Peyer's patch (tissue), 4 donors: ENCODE measurements at places on chromosomes 13 and 19.
A peak's percentile ranks its signal among the peaks of the same experiment; 100 is the strongest.

GRCh38 chr19:34274827-34275625 is 20.7 kb downstream of the GARRE1 start:
- no peak for DNase-seq

DNA sequence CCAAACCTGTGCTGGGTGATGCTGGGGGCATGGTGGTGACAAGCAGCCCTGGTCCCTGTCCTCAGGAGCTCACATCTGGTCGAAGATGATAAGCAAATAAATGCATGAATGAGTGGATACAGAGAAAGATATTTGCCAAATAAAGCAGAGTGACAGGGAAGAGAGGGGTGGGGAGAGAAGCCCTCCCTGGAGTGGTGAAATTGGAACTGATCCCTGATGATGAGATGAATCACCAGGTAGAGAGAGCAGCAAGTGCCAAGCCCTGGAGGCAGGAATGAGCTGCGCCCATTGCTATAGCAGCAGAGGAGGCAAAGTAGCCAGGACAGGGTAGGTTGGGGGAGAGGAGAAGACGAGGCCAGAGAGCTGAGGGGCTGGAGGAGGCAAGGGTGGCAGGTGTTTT is 13.7 kb downstream of the FXYD5 start:
- DNase-seq, result no peak

- no peak for DNase-seq
Observed at GRCh38 chr19:37920591-37921450, 13.8 kb downstream of the SIPA1L3 start.

- no peak for DNase-seq
Observed at GRCh38 chr19:34475026-34475974, 6.3 kb upstream of the WTIP start.

DNA sequence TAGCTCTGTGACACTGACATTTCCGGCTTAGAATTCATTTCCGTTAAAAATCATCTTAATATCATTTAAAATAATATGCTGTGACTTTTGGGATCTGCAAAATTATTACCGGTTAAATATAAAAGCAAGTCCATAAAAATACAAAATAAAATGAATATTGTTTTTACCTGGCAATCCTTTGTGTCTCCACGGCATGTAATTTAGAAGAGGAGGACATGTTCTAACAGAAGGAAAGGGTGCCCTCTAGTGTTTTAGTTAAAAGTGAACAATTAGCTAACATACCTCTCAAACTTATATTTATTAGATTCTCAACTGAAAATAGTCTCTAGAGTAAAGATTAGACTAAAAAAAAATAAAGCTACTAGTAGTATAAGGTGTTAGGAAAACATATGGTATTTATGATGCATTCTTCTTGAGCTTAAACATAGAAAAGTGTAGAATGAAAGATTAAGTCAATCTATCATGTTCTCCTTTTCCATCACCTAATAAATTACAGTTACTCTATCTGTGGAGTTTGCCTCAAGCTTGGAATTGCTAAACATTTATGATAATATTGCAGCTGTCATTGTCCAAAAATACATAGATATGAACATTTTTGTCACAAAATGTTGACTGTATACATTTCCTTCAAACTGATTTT is 676.7 kb upstream of the SPRY2 start:
- DNase-seq, result no peak

GRCh38 chr13:110326263-110326904 is 19.3 kb downstream of the COL4A2 start:
- no peak for DNase-seq

DNA sequence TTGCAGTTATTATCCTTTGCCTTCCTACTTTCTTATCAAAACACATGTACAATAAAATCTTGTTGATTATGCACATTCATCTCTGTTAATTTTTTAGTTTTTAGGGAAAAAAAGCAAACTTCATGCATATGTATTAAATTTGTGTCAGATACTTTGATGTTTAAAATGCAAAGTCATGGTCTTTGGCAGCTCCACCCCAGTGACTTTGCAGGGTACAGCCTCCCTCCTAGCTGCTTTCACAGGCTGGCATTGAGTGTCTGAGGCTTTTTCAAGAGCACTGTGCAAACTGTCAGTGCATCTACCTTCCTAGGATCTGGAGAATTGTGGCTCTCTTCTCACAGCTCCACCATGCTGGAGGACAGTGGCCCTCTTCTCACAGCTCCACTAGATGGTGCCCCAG is 1988.1 kb upstream of the PCDH20 start:
- DNase-seq, result no peak

GRCh38 chr19:13538601-13539253 is 32.4 kb upstream of the CACNA1A start:
- DNase-seq, result no peak

GRCh38 chr13:29369060-29369743 is 226.3 kb downstream of the SLC7A1 start:
- DNase-seq, result no peak

- DNase-seq, result no peak
Observed at GRCh38 chr13:91406619-91407018, 8.2 kb downstream of the GPC5 start.

- DNase-seq, result no peak
Observed at GRCh38 chr19:57047743-57048142, 72.0 kb upstream of the USP29 start.

GRCh38 chr13:113736258-113736731 is 22.7 kb upstream of the TMEM255B start:
- DNase-seq, result no peak

- no peak for DNase-seq
Observed at GRCh38 chr19:45294291-45295029, 28.2 kb downstream of the CKM start.

DNA sequence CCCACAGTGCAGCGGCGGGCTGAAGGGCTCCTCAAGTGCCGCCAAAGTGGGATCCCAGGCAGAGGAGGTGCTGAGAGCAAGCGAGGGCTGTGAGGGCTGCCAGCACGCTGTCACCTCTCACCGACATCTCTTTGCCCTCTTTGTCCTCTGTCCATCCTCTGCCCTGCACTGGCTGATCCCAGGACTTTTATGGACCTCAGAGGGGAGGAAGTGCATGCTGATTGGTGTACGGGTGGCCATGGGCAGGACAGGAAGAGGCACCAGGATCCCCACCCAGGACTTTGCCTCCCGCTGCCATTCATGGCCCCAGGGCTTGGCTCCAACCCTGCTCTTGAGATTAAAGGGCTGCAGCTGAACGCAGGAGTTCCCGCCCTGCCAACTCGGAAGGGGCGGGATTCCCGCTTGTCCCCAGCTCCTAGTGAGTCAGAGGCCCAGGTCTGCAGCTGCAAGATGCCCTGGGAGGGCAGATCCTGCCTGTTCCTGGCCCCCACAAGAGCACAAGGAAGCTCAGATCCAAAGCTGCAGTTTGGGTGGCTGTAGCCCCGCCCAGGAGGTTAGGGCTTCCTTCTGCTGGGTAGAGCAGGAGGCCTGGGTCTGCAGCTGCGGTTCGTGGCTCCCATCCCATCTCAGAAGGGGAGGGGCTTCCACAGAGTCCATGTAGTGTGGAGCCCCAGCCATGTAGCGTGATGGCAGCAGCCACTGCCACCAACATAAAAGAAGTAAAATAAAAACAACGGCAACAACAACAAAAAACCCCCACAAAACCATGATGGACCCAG is 1716.7 kb downstream of the SLITRK1 start:
- DNase-seq, result no peak

- DNase-seq, result peak; percentile 86
Observed at GRCh38 chr19:10501971-10502523, 1.1 kb downstream of the KEAP1 start.

GRCh38 chr19:48806518-48806817 is 4.4 kb downstream of the BCAT2 start:
- DNase-seq, result no peak

DNA sequence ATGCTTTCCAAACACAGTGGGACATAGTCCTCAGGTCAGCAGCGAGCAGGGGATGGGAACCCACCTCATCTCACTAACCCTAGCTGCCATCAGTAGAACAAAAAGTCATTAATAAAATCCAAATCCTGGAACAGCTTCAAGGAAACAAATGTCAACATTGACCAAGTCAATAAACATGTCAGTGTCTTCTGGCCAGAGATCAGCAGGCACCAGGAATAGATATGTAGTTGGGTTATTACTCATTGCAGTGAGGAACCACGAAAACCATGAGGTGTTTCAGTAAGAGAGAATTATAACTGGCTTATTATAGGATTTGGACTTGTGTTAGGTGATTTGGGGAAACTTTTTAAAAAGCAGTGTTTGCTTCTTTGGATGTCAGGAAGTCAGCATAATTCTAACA is 17.1 kb upstream of the CD33 start:
- no peak for DNase-seq

GRCh38 chr19:1266916-1267476 is 2.1 kb upstream of the CIRBP start:
- peak; percentile 89 for DNase-seq

DNA sequence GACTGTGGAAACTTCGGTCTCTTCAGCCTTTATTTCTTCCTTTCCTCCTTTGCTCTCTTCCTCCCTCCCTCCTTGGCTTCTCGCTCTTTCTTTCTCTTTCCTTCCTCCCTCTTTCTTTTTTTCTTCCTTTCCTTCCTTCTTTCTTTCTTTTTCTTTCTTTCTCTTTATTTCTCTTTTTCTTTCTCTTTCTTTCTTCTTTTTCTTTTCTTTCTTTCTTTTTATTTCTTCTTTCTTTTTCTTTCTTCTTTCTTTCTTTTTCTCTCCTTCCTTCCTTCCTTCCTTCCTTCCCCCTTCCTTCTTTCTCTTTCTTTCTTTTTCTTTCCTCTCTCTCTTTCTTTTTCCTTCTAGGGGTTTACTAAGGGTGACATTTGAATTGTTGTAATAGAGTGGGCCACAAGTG is 290.2 kb upstream of the MAB21L1 start:
- no peak for DNase-seq

DNA sequence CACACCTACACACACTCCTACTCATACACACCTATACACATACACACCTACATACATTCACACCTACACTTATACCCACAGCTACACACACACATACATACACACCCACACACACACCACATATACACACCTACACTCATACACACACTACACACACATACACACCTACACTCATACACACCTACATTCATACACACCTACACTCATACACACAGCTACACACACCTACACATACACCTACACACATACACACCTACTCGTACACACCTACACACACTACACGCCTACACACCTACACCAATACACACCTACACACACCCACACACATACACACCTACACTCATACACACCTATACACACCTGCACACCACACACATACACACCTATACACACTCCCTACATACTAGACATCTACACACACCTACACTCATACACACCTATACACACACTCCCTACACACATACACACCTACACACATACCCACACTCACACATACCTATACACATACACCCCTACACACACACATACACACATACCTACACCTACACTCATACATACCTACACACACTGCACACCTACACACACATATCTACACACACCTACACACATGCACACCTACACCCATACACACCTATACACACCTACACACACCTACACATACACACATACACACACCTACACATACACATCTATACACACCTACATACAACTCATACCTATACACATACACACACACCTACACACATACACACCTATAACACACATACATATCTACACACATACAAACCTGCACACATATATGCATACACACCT is 285.2 kb upstream of the MAB21L1 start:
- DNase-seq, result no peak

GRCh38 chr13:28496188-28496564 is 1.2 kb upstream of the FLT1 start:
- no peak for DNase-seq

DNA sequence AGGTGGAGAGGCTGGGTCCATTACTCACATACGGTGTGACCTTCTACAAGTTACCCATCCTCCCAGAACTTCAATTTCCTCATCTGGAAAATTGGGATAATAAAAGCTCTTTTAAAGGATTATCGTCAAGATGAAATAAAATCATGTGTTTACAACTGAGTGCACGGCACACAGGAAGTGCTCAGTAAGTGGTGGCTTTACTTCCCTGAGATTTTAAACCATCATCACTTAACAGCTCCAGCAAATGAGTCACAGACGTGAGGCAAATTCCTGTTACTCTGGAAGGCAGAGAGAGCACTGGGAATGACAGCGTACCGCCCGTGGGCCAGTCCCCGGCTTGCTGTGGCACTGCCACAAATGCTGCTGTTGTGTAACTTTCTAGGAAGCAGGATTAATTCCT is 64.1 kb downstream of the MRPL57 start:
- DNase-seq, result no peak

DNA sequence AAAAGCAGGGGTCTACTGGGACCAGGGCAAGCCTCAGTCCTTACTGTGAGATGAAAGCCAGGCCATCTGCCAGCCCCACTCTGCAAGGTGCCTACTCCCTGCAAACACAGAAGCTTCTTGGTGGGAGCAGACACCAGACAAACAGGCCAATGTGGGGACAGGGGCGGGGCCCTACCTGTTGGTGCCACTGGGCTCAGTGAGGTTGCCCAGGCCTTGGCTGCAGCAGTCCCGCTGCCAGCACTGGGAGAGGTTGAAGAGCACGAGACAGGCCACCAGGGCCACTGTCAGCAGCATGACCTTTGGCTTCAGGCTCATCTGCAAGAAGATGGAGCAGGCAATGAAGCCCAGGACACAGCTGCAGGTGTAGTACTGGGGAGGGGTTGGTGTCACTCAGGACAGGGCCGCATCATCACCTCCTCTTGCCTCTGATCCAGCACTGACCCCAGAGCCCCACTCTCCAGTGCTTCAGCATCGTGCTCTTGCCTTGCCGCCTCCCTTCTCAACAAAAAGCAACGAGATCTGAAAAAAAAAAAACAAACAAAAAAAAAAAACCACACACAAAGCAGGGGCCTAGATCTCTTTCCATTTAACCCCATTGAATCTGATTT is 72.6 kb downstream of the NBEA start:
- no peak for DNase-seq

DNA sequence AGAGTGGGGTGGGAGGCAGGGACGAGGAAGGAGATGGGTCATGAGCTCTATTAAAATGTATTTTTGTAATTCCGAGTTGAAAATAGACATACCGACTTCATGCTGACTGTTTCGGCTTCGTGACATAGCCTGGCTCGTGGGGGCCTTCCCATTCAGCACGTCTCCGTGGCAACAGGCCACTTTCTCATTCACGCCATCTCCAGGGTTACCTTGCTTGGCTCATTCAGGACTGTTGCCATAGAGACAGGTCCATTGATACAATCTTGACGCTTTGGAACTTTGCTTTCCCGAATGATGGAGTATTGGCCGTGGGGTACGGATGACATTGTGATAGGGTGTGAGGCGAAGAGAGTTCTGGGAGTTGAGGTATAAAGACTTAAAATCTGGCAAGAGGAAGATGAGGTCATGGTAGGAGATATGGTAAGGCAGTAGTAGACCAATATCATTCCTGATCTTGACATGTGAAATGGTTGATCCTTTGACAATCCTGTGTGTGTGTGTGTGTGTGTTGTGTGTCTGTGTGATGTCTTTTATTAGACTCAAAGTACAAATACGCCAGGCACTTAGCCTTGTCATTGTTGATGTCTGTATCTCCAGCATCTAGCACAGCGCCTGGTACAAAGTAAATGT is 97.3 kb downstream of the CACNA1A start:
- no peak for DNase-seq

GRCh38 chr19:30049226-30049625 is 107.2 kb downstream of the URI1 start:
- no peak for DNase-seq

- no peak for DNase-seq
Observed at GRCh38 chr19:51386882-51387520, 773 bp downstream of the LIM2 start.

- DNase-seq, result no peak
Observed at GRCh38 chr19:31506102-31506501, 156.9 kb upstream of the TSHZ3 start.
